ENCODE measurements at places on chromosomes 4 and X.

- DNase-seq: no peak
Measured at GRCh38 chr4:153497091-153497531, 31.0 kb downstream of the TMEM131L start.

- DNase-seq: no peak
Measured at GRCh38 chr4:104915864-104916263, 230.8 kb upstream of the TET2 start.

DNA sequence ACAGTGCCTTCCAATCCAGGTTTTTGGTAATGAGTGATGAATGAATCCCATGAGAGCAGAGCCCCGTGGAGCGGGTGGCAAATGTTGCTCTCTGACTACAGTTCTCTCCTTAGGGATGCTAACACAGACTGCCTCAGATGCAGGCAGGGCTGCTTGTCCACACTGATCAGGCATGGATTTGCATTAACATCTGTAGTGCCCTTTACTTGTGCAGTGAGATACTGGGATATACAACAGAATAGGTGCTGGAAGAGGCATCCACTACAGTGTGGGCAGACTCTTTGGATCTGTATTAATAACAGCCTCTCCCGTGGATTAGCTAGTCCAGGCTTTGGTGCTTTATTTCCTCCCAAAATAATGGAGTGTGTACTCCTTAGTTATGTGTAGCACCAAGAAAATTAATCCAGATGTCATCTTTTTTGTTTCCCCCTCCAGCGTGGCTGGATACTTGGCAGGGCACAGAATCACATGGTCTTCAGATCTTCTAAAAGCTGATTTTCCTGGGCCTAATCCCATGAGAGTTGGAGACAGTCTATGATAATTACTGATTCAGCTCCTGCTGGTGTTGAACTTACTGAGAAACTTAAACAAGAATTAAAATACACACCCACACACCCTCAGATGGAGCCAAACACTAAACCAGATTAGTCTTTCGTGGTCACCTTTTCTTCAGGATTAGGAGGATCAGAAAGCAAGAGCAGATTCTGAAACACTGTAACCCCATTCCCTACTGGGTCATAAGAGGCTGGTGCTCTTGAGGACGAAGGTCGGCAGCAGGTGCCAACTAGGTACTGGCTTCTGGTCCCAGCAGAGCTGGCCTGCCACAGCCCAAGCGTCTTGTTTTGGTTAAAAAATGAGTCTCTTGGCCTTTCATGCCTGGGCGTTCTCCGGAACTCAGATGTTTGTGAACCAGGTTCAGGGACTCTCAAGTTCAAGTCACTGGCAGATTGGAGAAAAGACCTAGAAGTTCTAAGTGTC lies 23.1 kb upstream of the NAP1L5 start:
- no peak for DNase-seq

- DNase-seq: no peak
Measured at GRCh38 chr4:2049811-2050210, 9.3 kb upstream of the NAT8L start.

GRCh38 chrX:2583194-2584162 lies 82.7 kb upstream of the DHRSX start:
- no peak for DNase-seq

- peak; percentile 37 for DNase-seq
Measured at GRCh38 chr4:80361329-80361900, 25.9 kb downstream of the CFAP299 start.

GRCh38 chr4:112231779-112232713 lies at the start of gene AP1AR:
Gene AP1AR, plus strand, starts transcription at chr4:112231787. Its CDS starts 305 bp downstream, at chr4:112232092.
- peak; percentile 63 for DNase-seq

DNA sequence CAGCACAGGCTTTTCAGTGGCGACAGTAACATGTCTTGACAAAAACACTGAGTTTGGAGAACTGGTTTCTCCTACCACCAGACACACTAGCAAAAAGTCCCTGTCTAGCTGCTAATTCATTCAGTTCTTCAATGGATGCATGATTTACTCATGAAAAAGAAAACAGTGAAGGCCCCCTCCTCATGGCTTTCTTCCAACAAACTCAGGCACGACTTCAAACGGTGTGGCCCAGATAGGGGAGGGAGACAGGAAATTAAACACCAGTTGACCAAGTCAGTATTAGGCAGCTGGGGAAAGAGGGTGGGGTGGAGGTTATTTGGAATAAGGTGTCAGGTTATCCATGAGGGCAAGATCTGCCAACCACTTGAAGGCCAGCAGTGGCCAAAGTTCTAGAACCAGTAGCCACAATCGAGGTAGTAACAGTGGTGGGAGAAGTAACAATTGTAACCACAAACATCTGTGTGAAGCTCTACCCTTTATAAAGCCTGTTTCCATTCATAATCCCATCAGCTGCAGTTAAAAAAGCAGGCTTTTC lies 60.2 kb downstream of the SEPSECS start:
- no peak for DNase-seq

DNA sequence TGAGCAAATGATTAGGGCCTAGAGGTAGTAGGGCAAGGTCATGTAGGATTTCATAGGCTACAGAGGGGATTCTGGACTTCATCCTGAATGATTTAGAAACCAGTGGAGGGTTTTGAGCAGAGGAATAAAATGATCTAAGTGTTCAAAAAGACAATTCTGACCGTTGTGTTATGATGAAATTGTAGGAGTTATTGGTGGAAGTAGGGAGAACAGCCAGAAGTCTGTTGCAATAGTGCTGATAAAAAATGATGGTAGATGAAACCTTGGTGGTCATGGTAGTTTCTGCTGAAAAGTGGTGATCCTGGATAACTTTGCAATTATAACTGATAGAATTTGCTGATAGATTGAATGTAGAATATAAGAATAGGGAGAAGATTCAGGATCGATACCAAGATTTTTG lies 60.2 kb downstream of the MID1IP1 start:
- DNase-seq: no peak

- no peak for DNase-seq
Measured at GRCh38 chr4:123786920-123787319, 390.3 kb downstream of the SPRY1 start.

DNA sequence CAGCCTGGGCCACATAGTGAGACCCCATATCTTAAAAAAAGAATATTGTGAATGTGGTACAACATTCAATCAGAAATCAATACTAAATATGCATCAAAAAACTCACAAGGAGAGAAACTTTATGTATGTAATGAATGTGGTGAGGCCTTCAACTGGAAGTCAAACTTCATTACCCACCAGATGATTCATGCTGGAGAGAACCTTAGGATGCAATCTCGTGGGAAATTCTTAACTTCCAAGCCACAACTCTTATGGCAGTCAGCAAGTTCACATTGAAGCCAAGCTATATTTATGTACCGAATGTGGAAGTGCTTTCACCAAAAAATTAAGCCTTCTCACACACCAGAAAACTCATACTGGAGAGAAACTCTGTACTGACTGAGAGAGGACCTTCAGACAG lies 84.5 kb upstream of the UXT start:
- DNase-seq: no peak

DNA sequence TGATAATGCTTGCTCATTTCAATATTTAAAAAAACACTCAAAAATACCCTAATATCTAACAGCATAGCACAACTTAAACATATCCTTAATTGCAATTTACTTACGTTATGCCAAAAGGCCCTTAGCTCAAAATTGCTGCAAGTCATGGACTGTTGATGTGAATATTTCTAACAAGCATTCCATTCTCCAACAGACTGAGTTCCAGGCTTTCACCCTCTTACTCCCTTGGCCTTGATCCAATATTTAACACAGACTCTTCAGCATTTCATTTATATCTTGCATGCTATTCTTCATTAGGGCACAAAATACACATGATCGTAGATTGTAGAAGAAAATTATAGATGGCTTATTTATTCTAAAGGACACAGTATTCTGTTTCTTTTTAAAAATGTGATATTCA lies 96.5 kb downstream of the RNF150 start:
- DNase-seq: peak; percentile 2

GRCh38 chr4:156976147-156976546 lies 4.5 kb upstream of the PDGFC start:
- no peak for DNase-seq

- no peak for DNase-seq
Measured at GRCh38 chr4:148108766-148109165, 333.4 kb downstream of the NR3C2 start.

- DNase-seq: no peak
Measured at GRCh38 chr4:72430050-72430449, 139.0 kb downstream of the ADAMTS3 start.

- no peak for DNase-seq
Measured at GRCh38 chr4:175369087-175369486, 443.0 kb downstream of the GPM6A start.

DNA sequence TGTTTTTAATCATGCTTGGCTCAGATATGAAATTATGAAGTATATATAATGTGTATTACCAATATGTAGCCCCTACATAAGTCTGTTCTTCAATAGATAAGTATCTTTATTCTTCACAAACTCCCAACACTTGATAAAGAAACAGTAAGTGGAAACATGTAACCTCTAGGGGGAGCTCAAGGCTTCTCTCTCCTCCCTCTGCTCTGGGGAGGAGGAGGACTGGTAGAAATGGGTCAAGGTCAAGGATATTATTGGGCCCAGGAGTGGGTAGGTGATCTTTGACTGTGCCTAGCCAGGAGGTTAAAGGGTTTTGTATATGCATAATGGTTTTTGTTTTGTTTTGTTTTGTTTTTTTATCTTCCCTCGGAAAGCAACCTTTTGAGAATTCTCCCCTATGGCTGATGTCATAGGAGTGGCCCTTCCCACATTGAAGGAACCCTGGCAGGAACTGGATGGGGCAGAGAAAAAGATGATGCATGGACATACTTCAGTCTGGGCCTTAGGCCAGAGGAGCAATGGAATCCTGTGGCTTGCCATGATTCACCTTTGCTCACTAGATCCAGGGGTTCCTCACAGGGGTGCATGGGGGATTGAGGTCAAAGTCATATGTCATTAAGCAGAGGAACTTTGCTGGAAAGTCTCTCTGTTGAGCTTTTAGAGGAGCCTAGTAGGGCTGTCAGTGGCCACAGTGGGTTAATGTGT lies 460.3 kb downstream of the MID1IP1 start:
- DNase-seq: peak; percentile 49

- no peak for DNase-seq
Measured at GRCh38 chr4:48261281-48261680, 8.4 kb downstream of the TEC start.

DNA sequence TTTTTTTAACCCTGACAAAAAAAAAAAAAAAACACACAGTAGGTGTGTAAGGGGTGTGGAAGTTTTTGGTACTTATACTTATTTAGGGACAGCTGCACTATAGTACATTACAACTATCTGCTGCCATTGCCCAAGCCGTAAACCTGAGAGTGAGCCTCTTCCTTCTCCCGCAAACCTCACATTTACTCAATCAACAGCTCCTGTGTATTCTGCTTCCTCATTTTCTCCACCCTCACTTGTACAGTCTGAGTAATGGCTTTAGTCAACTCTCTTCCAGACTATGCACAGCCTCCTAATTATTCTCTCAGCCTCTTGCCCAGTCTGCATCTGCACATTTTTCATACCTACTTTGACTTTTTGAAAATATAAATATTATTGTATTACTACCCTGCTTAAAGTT lies 362.0 kb downstream of the ADAM29 start:
- DNase-seq: no peak

DNA sequence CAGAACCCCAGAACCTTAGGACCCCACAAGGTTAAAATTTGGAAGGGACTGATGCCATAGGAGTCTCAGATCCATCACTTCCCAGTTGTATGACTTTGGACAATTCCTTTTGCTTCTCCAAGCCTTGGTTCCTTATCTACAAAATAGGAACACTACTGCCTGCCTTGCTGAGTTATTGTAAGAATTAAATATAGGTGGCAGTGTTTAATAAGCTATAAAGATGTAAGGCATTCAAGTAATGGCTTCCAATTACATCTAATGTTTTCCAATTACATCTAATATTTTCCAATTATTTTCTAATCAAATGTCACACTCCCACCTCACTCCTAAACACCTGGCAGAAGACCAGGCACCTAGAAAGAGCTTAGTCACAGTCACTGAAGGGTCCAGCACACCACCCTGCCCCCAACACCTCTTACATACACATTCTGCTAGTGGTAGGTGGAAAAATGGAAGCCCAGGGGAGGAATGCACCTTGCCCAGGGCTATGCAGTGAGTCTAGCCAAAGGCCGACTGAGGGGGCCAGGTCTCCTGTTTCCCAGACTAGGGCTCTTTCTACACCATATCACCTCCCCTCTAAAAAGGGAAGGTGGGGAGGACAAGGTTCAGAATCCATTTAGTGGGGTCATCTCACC lies 24.5 kb upstream of the KDM5C start:
- no peak for DNase-seq

DNA sequence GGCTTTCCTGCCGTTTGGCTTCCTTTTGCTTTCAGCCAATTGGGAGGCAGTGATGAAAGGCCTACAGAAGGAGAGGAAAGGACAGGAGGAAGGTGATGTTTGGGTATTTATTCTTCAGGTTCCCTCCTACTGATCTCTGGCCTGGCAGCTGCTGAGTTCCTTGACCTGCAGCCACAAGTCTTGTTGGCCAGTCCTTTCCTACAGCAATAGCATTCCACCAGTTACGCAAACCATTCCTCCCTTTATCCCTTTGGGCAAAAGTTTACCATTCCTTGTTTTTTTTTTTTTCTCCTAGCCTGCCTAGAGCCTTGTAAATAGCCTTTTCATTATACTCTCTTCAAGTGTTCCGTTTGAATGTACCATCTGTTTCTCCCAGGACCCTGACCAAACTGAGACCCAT lies 198.1 kb upstream of the FTHL17 start:
- DNase-seq: no peak
